Activated CD4-positive, CD25-positive, alpha-beta regulatory T cell (primary cell): ENCODE measurements at places on chromosomes 1 and 21.

- DNase-seq, result no peak
Observed at GRCh38 chr1:28974432-28974831, 60.1 kb downstream of the EPB41 start.

GRCh38 chr1:201731142-201731541 lies 97.8 kb upstream of the IPO9 start:
- DNase-seq, result no peak

DNA sequence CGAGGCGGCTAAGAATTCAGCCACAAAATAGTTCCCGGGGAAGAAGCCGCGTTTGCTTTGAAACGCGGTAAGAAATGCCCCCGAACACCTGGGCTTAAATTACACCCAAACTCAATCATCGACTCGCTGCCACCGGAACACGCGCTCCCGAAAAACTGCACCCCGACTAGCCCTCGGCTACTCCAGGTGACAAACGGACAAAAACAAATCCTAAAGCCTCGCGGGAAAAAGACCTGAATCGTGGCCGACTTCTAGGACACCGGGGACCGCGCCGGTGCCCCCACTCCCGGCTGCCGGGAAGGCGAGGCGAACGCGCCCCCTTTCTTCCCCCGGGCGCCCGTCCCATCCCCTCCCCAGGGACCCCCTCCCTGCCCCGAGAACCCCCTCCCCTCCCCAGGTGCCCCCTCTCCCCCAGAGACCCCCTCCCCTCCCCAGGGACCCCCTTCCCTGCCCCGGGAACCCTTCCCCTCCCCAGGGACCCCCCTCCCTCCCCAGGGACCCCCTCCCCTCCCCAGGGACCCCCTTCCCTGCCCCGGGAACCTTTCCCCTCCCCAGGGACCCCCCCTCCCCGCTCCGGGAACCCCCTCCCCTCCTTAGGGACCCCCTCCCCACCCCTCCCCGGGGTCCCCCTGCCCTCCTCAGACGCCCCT lies 628 bp downstream of the C1orf159 start:
- DNase-seq, result no peak

- no peak for DNase-seq
Observed at GRCh38 chr1:61184040-61184713, 101.8 kb downstream of the NFIA start.

GRCh38 chr21:35905963-35906345 lies 154.4 kb downstream of the SETD4 start:
- DNase-seq, result no peak
